ENCODE measurements at places on chromosomes 1 and 21.

DNA sequence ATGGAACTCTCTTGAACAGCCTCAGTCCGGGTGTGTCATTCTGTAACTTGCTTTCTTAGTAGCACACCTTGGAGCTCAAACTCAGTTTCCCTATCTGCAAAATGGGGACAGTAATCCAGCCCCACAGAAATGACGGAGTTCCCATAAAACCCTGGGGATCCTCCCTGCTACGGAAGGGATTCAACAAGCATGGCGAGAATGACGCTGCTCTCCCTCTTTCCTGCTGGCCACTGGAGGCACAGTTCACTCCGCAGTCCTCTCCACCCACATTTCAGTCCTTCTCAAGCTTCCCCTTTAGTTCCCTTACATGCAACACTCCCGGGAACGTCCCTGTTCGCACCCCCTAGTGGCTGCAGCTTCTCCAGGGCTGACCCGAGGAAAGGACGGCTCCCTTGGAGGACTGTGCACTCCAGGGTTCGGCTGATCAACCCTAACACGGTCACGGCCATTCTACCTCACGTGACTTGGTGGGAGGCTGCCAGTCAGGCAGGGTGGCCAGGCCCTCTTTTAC lies 20.6 kb downstream of the RUNX3 start:
- no peak for DNase-seq

DNA sequence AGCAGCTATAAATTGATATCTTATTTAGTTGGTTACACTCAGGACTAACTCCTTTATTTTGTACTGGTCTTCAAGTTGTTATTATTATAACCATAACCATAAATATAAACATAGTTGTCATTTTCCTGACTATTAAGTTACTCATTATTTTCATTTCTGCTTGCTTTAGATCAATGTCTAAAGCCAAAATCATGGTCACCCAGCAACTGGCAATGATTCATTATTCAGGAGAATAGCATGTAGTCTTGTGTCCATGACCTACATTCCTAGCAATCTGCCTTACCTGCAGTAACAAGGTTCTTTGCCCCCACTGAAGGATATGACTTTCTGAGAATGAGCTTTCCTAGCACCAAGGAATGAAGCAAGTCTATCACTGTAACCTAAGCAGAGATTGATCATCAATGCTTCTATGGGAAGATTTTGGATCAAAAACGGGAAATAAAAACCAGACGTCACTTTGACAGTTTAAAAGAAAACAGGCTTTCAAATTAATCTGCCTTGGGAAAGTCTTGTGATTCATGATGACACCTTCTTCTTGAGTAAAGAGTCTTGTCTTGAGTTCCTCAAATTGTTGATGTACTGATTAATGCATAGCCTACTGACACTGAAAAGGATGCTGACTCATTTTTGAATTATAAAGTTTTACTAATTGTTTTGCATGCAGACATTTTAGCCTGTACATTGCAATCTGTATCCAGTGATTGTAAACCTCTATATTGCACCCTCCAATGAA lies 203.3 kb upstream of the IVNS1ABP start:
- no peak for DNase-seq

- DNase-seq = no peak
These were observed 322.5 kb downstream of the SIPA1L2 start for GRCh38 chr1:232307296-232308017.

- DNase-seq = no peak
These were observed 2.2 kb downstream of the SLC30A2 start for GRCh38 chr1:26043765-26044164.

DNA sequence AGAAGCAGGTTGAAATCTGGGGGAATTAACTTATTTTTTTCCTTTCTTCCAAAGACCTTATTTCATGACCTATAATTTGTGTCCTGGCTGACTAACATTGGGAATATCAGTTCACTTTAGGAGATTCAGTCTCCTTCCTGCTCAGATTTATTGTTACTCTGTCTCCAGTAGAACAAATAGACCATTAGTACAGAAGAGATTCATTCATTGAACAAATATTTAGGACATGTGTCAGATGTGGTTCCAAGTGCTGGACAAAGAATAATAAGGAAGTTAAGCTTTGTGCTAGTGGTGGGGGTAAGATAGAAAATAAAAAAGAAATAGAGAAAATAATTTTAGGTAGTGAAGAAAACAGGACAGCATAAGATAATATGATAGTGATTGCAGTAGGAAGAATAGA lies 20.3 kb downstream of the ZMYM4 start:
- DNase-seq = no peak

- DNase-seq = no peak
These were observed 4.1 kb upstream of the PTAFR start for GRCh38 chr1:28180306-28181305.

- no peak for DNase-seq
These were observed 25.7 kb upstream of the KCNK1 start for GRCh38 chr1:233587958-233588799.

- no peak for DNase-seq
These were observed 46.4 kb downstream of the TMCC2 start for GRCh38 chr1:205274041-205274691.

- DNase-seq = no peak
These were observed 23.9 kb downstream of the CAPN8 start for GRCh38 chr1:223641523-223642039.

- DNase-seq = peak; percentile 24
These were observed 28.2 kb downstream of the STPG1 start for GRCh38 chr1:24385160-24385940.

DNA sequence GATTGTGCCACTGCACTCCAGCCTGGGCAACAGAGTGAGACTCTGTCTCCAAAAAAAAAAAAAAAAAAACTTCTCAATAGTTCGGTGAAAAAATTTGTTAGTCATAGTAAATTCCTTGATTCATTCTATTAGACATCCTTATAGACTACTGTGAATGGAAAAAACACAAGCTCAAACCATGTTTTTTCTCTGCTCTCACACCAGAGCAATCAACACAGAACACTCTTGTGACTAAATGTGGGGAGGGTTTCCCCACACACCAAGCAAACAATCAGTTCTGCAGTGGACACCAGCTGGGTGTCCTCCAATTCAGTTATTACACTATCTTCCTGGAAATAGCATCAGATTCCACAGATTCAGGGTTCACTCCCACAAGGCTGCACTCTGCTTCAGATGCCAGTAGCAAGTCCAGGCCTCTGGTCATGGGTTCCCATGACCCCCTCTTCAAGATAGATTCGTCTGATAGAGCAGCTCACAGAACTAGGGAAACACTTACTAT lies 69.1 kb upstream of the TEKT2 start:
- no peak for DNase-seq

DNA sequence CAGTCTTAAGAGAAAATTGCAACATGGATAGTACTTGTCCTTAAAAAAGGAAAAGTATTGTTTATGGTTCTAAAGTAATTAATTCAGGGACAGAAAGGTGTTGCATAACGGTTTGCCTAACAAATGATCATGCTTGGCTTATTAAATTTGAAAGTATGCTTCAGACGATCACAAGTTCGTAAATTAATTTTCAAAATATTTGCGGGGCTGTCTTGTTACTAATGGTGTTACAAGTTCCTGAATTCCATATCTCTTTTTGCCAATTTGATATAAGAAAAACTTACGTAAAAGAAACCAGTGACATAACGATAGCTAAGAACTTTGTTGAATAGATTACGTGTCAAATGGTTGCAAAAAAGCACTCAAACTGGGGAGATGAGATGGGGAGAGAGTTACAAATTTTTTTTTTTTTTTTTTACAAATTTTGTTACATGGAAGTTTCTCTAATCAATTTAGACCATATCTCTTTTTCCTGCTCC lies 1.3 kb downstream of the AGO3 start:
- DNase-seq = no peak

All from activated naive CD4-positive, alpha-beta T cell treated with Interleukin-2 at 50 U/mL for 16 hours (primary cell).